ENCODE measurements at places on chromosomes 4 and X.

DNA sequence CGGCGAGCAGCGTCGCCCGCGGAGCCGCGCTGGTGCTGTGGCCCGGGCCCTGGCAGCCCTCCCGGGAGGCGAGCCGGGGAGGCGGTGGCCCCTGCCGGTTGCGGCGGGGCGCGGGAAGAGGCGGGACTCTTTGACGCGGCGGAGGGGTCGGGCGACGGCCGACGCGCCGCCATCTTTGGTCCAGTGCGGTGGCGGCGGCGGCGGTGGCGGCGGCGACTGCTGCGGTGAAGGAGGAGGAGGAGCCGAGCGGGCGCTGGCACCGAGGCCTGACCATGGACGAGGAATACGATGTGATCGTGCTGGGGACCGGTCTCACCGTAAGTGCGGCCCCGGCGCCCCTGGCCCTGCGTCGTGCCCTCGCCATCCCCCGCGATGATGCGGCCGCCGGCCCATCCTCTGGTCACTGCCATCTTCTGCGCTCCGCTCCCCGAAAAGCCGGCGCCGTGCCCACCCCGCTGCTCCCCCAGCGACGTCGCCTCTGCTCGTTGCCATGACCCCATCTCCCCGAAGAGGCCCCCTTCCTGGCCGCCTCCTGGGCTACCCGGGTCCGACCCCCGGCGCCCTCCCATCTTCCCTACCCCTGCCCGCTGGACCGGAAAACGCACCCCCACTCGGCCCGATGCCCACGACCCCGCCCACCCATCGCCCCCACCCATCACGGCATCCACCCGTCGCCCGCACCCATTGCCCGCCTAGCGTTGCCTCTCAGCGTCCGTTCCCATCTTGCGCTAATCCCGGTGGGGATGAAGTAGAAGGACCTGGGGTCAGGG is at the start of gene GDI1:
TSS of gene GDI1 (plus strand) at position 172 of the 770 bp plus-strand sequence. CDS start at position 273, 101 bp downstream.
- peak; percentile 42 for DNase-seq

DNA sequence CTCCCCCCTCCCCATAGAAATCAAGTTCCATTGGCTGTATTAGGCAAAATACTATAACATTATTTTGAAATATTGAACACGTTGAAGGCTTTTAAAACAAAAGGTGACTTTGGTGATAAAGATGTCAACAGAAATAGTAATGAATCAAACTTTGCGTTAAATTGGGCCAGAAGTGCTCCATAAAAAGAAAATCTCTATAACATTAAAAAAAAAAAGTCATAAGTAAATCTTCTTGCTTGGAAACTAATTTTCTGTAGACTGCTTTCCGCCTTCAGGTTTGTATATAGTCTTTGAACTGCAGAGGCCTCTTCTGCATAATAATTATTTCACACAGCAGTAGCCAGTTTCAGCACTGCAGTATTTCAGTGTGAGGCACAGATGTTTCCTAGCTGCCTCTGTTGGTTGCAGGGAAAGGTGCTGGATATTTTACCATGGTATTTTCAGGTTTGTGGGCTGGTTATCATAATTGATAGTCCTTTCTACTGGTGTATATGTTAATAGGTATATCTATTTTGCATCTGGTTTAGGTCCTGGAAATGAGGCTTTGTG is 158.9 kb downstream of the KDM6A start:
- DNase-seq = no peak

- DNase-seq = peak; percentile 33
Measured at GRCh38 chr4:1723131-1723801, 1.9 kb downstream of the TACC3 start.

DNA sequence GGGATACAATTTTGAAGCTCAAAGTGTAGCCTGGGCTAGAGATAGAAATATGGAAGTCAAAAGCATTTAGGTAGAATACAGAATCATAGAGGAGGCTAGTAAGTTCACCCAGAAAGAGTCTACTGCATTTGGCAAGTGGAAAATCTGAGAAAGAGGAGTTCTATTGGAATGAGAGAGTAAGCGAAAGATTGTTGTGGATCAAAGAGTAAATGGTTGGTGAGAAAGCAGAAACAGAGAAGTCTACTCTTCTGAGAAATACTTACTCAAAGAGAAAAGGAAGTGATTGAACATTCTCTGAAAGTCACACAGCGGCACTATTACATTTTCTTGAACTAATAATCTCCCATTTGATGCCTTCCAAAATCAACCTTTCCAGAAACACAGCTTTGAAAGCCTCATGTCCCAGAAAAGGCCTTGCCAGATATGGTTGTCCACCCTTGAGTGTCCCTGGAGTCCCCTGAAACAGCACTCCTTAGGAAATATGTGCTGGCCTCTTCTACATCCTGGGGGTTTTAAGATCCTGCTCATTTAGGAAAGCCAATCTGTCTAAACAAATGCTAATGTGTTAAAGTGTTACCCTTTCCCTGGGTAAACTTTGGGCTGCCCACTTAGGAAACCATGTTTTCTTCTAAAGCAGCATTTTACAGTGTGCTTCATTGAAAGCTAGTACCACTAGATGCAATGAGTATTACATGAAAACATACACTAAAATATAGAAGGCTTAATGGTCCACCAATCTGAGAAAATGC is 132.6 kb downstream of the INPP4B start:
- DNase-seq = no peak

GRCh38 chr4:113674251-113674650 is 87.3 kb downstream of the CAMK2D start:
- no peak for DNase-seq

DNA sequence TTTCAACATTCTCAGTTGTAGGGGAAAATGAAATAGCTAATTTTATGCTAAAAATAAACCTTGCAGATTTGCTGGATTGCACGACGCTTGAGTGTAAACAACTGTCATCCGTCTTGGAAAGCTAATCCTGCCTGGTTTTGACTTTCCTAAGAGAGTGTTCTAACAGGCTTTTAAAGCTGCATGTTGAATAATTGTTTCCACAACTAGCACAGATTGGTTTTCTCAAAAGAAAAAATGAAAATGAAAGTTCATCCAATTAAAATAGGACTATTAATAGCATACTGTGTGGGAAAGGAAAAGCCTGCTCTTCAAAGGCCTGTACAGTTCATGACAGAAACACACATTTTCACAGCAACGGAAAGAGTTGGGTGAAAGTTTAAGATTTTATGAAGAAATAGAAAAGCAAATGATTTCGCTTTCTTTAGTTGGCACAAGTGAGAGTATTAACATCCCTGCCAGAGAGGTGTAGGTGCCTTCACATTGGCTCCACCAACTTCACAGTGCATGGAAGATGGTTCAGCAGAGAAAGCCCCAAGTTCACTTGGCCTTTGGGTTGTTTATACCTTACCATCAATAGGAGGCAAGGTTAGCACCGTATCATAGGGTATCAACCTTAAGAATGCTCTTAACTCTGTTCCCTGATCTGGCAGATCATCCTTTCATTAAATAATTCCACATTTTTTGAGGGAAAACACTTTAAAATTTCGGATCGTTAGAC is 140.0 kb upstream of the GUCY1A1 start:
- no peak for DNase-seq

- no peak for DNase-seq
Measured at GRCh38 chrX:1385253-1386223, 6.4 kb downstream of the SLC25A6 start.

DNA sequence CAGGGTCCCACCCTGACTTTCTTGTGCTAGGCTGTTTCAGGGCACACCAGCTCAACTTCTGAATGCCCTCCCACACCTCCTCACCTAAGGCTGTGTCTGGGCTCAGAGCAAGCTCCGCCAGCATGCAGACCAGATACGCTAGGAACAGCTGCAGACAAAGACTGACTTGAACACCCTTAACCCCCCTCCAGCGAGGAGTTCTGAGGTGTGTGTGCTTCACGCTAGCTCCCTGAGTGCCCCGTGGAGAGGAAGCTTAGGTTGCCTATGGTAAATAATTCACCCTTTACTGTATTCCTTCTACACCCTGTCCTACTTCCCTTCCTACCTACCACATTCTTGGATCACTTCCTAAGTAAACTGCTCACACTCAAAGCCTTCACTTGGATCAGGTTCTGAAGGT is 115.0 kb downstream of the VCX3B start:
- no peak for DNase-seq
